ENCODE measurements at places on chromosomes 5 and 9. TPM values are rescaled to one million over a fixed set of nuclear protein-coding genes. Genes with fewer than 3 reads are reported as not detected.

The DNAJA1 gene
- total RNA-seq, result 95.4 TPM

The TIGD6 gene
- total RNA-seq, result 2.1 TPM

The GLDC gene
- total RNA-seq, result 133 TPM

The SPATA31E1 gene
- not detected for total RNA-seq
